Skeletal muscle tissue (tissue), 5 donors: ENCODE measurements at places on chromosomes 7 and 10. TPM values are rescaled to one million over a fixed set of nuclear protein-coding genes. Genes with fewer than 3 reads are reported as not detected.

The ALOX5 gene
- 3.1 TPM for total RNA-seq

The ITPRID1 gene
- 0.52 TPM for total RNA-seq

The STOX1 gene
- total RNA-seq = 3.7 TPM

The EPHA1 gene
- 0.52 TPM for total RNA-seq

The RBM20 gene
- total RNA-seq = 6.3 TPM

The FGL2 gene
- 32.4 TPM for total RNA-seq

The CCDC136 gene
- 4.7 TPM for total RNA-seq

The GRID2IP gene
- not detected for total RNA-seq

The ZNF488 gene
- 1.6 TPM for total RNA-seq

The MSMB gene
- not detected for total RNA-seq

The ELOVL3 gene
- total RNA-seq = not detected

The MUC12 gene
- not detected for total RNA-seq

The RHOBTB1 gene
- total RNA-seq = 29.2 TPM

The DGKI gene
- 1.0 TPM for total RNA-seq

The SPDYE1 gene
- total RNA-seq = not detected

The FGFBP3 gene
- total RNA-seq = 1.6 TPM

The DYNC1I1 gene
- total RNA-seq = 1.6 TPM

The JCAD gene
- 19.8 TPM for total RNA-seq

The ZWINT gene
- total RNA-seq = 10.4 TPM

The POU6F2 gene
- not detected for total RNA-seq

The AKR1C1 gene
- 9.9 TPM for total RNA-seq

The LHPP gene
- 4.2 TPM for total RNA-seq

The STYXL1 gene
- 31.8 TPM for total RNA-seq

The LIPF gene
- not detected for total RNA-seq

The GALNT17 gene
- total RNA-seq = 24.5 TPM

The OR2A12 gene
- total RNA-seq = not detected

The PGAM2 gene
- total RNA-seq = 618 TPM

The CNPY4 gene
- total RNA-seq = 25.6 TPM

The KCNH2 gene
- 7.3 TPM for total RNA-seq

The CLDN3 gene
- 0.52 TPM for total RNA-seq

The GTF2IRD1 gene
- total RNA-seq = 16.2 TPM

The VWDE gene
- total RNA-seq = 0.52 TPM

The TRPV5 gene
- total RNA-seq = not detected

The ZNF479 gene
- not detected for total RNA-seq

The FXYD4 gene
- total RNA-seq = not detected

The CHAT gene
- not detected for total RNA-seq

The RAB11FIP2 gene
- 17.7 TPM for total RNA-seq

The GJD4 gene
- total RNA-seq = 2.1 TPM

The VAX1 gene
- total RNA-seq = not detected

The SLIT1 gene
- under 0.01 TPM for total RNA-seq

The ZNF680 gene
- total RNA-seq = 17.7 TPM

The WNT2 gene
- total RNA-seq = 3.1 TPM
